ENCODE measurements at places on chromosomes 16 and 17.

- no peak overlapping the region for H3K4me3 ChIP-seq
- peaks cover 78% of the 10 kb centered on the region for H3K4me1 ChIP-seq
- H3K27ac ChIP-seq, result peak overlapping the region; percentile 71
- H3K36me3 ChIP-seq, result peaks cover 39% of the 10 kb centered on the region
Observed at GRCh38 chr17:8158267-8159031, 4.3 kb downstream of the VAMP2 start.

DNA sequence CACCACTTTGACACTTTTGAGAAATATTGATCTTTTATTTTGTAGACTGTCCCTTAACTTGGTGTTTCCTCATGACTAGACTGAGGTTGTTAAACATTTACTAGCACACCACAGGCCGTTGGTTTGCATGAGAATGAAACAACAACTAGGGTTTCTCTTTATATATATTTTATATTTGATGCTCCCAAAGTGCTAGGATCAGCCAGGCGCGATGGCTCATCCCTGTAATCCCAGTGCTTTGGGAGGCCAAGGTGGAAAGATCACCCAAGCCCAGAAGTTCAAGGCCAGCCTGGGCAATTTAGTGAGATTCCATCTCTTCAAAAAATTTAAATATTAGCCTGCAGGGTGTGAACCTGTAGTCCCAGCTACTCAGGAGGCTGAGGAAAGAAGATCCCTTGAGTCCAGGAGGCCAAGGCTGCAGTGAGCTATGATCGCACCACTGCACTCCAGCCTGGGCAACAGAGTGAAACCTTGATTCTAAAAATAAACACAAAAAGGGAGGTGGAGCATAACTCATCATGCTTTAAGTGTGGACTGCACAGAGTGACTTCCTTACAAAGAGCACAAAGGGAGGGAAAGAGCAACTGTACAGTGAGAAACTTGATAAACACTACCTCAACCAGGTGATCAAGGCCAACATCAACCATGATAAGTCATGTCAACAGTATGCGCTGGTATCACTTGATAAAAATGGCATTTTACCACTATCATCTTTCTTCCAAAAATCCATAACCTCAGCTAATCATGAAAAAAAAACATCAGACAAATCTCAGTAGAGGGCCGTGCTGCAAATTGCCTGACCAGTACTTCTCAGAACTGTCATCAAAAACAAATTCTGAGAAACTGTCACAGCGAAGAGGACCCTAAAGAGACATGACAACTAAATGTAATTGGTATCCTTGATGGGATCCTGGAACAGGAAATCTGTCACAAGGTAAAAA lies 72.8 kb upstream of the ATF7IP2 start:
- H3K27ac ChIP-seq, result no peak overlapping the region
- no peaks in the 10 kb centered on the region for H3K4me1 ChIP-seq
- no peak for DNase-seq
- no peaks in the 10 kb centered on the region for H3K27me3 ChIP-seq

- no peak overlapping the region for H3K4me3 ChIP-seq
- H3K27me3 ChIP-seq, result no peaks in the 10 kb centered on the region
- H3K4me1 ChIP-seq, result no peaks in the 10 kb centered on the region
- H3K36me3 ChIP-seq, result no peaks in the 10 kb centered on the region
- no peak overlapping the region for H3K27ac ChIP-seq
Observed at GRCh38 chr17:17900615-17901520, 64.1 kb upstream of the SREBF1 start.

DNA sequence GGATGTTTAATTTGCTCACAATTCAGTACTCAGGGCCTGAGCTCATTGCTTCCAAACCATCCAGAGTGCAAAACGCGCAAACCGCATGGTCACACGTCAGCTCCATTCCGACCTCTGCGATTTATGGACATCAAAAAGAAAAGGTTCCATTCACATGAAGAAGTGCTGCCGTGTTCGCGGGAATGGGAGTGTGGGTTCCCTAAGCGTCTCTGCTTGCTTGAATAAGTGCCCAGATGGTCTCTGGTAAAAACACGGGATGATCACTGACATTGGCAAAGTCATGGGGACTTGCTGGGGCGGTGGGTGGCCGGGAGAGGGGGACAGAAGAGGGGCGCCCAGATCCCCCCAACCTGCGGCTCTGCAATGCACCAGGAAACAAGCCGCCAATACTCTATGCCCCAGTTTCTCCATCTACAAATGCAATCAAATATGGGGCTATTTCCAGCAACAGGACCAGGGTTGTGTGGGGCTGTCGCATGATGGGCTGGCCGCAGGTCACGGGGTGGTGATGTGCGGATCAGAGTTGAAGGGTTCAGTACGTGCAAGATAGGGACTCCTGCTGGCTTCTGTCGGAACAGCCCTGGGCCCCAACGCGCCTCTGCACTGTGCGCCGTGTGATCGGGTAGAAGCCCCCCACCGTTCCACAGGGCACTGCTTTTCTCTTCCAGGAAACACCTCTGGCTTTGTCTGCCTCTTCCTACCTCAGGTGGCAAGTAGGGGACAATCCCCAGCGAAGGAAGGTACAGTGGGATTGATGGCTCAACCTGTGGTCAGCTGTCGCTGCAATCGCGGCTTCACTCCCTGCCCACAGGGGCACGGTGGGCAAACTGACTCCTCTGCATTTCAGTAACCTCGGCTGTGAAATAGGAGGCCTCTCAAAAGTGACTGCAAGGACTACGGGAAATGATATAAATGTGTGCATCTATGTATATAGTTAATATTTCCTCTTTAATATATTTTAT lies 11.2 kb downstream of the FOXF1 start:
- H3K27ac ChIP-seq, result no peak overlapping the region
- H3K36me3 ChIP-seq, result no peaks in the 10 kb centered on the region
- no peaks in the 10 kb centered on the region for H3K27me3 ChIP-seq
- DNase-seq, result no peak
- peaks cover 5% of the 10 kb centered on the region for H3K4me1 ChIP-seq
- no peak overlapping the region for H3K4me3 ChIP-seq

GRCh38 chr16:71373073-71373472 lies 14.6 kb downstream of the CALB2 start:
- no peaks in the 10 kb centered on the region for H3K36me3 ChIP-seq
- DNase-seq, result no peak
- no peak overlapping the region for H3K27ac ChIP-seq
- H3K4me3 ChIP-seq, result no peak overlapping the region
- H3K27me3 ChIP-seq, result peaks cover 9% of the 10 kb centered on the region

DNA sequence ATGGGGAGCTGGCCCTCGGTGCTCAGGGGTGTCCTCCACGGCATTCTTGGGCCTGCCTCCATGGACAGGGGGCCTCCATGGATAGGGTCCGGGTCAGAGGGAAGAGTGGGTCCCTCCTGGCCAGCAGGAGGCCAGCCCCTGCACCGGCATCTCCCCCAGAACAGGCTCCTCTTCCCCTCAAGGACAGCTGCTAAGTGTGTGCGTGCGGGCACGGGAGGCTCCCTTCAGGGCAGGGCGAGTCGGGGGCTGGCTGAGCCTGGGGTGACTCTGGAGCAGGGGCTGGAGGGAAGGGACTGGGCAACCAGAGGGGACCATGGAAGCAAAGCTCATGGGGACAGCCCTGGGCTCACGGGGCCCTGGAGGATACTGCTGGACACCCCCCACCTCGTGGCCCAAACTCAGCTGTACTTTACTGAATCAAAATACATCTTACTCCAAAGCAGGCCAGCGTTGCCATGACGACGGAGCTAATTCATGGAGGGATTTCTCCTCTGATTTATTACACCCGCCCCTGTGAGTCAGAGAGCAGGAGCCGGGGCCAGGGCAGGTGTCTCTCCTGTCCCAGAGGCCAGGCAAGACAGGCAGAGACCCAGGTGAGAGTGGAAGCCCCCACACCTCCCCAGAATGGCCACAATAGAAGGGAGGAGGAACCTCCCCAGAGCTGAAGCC lies 2.1 kb downstream of the CASKIN1 start:
- no peak for DNase-seq
- no peaks in the 10 kb centered on the region for H3K36me3 ChIP-seq
- H3K4me1 ChIP-seq, result peaks cover 12% of the 10 kb centered on the region
- H3K27ac ChIP-seq, result no peak overlapping the region
- peaks cover 49% of the 10 kb centered on the region for H3K27me3 ChIP-seq

DNA sequence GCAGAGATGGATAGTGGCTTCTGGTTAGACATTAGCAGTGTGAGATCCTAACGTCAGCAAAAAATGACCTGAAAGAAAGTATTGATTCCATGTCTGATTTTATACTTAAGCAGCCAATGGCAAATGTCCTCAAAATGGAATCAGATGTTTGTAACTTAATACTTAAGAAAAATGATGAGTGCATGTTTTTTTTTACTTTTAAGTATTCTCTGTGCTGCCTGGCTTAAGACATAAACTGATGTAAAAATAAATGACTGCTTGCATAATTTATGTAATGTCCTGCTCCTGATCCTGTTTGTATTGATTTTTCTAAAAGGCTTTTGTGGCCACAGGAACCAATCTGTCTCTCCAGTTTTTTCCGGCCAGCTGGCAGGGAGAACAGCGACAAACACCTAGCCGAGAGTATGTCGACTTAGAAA lies 7.4 kb downstream of the CBFB start:
- peaks cover 88% of the 10 kb centered on the region for H3K36me3 ChIP-seq
- H3K4me1 ChIP-seq, result peaks cover 35% of the 10 kb centered on the region
- no peak for DNase-seq
- no peak overlapping the region for H3K27ac ChIP-seq

GRCh38 chr16:1963806-1964505 lies 670 bp downstream of the RPS2 start:
- peaks cover 61% of the 10 kb centered on the region for H3K4me1 ChIP-seq
- peak overlapping the region; percentile 74 for H3K4me3 ChIP-seq
- H3K36me3 ChIP-seq, result peaks cover 34% of the 10 kb centered on the region
- peak overlapping the region; percentile 60 for H3K27ac ChIP-seq

DNA sequence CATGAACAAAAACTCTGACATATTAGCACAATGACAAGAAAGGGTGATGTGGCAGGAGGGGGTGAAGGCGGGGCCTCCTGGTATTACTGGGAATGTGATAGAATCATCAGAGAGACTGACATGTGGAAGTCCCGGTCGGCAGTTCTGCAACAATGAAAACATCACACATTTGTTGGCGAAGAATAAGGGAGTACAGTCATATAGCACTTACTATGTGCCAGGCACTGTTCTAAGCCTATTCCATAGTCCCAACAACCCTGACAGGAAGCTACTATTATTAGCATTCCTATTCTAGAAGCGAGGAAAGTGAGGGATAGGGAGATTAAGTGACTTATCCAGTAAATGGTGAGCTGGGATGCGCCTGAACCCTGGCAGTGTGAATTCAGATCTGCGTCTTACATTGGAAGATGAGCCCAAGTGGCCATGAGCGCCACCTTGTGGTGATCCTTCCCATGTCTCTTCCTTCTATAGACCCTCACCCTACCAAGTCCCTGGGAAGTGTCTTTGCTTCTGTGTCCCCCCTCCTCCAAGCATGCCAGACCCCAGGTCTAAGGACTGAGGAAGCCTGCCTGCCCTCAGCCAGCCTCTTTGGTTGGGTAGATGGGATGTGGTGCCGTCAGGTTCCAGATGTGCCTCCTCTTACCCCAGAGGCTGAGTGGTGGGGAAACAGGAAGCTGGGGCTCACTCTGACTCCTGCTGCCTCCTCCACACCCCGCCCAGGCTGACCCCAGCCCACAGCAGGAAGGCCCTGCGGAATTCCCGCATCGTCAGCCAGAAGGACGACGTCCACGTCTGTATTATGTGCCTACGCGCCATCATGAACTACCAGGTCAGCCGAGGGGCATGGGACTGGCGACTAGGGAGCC lies 14.0 kb downstream of the FMNL1 start:
- H3K27ac ChIP-seq, result peak overlapping the region; percentile 71
- H3K36me3 ChIP-seq, result peaks cover 91% of the 10 kb centered on the region
- H3K4me1 ChIP-seq, result no peaks in the 10 kb centered on the region

DNA sequence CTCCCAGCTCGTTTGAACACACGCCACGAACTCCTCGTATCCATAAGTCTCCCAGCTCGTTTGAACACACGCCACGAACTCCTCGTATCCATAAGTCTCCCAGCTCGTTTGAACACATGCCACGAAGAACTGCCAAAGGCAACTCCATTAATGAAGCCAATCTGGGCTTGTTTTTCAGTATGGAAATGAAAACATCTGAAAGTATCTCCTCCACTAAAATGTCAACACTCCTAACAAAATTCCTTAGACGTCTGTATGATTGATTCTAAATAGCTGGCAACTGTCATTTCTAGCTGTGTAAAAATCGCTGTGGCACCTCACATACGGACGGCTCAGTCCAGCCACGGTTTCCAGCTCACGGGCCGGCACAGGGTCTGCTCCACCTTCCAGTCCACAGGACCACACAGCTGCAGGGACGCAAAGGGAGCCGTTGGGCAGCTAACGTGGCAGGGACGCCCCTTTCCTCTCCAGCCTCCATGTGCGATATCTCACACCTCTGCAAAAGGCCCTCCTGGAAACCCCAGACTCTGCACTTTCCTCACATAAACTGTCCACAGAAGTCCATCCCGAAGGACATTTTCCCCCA lies 67.1 kb upstream of the METRNL start:
- no peak overlapping the region for H3K27ac ChIP-seq
- H3K27me3 ChIP-seq, result no peaks in the 10 kb centered on the region
- no peak for DNase-seq
- H3K4me3 ChIP-seq, result no peak overlapping the region
- peaks cover 67% of the 10 kb centered on the region for H3K36me3 ChIP-seq
- no peaks in the 10 kb centered on the region for H3K4me1 ChIP-seq

GRCh38 chr17:67489273-67489672 lies 112.2 kb downstream of the PITPNC1 start:
- H3K4me1 ChIP-seq, result no peaks in the 10 kb centered on the region
- H3K4me3 ChIP-seq, result no peak overlapping the region
- DNase-seq, result no peak

DNA sequence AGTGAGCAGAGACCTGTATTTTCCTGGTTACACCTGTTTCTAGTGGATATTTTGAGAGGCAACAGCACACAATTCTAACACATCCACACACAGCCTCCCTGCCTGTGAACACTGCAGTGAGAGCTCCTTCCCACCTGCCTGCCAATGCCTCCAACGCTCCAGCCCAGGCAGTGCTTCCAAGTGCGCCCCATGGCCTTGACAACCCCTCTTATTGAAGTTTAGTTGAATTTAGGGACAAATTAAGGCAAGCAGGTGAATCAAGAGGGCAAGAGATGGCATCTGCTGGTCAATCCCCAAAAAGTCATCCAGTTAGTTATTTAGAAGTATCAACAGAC lies 4.7 kb upstream of the MXRA7 start:
- peaks cover 8% of the 10 kb centered on the region for H3K27me3 ChIP-seq
- H3K4me1 ChIP-seq, result peaks cover 12% of the 10 kb centered on the region
- no peak for DNase-seq

DNA sequence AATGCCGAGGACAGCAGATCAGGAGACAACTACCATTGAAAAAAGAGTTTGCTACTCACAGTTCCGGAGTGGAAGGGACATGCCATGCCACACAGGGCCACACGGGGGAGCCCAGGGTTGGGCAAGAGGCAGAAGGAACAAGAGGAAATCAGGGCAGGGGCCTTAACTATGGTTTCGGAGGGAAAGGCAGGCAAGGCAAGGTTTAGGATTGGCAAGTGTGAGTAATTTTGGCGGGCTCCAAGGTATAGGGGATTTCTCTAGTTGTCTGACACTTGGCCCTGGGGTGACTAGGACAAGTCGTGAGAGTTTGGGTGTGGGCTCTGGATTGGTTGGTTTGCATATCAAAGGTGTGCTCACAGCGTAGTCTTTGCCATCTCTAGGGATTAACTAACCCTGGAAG lies 27.0 kb upstream of the NTN1 start:
- no peak overlapping the region for H3K27ac ChIP-seq
- no peaks in the 10 kb centered on the region for H3K36me3 ChIP-seq
- H3K4me1 ChIP-seq, result peaks cover 16% of the 10 kb centered on the region
- H3K27me3 ChIP-seq, result no peaks in the 10 kb centered on the region

GRCh38 chr17:75723171-75723930 lies 2.1 kb downstream of the ITGB4 start:
- H3K36me3 ChIP-seq, result no peaks in the 10 kb centered on the region
- no peak for DNase-seq
